Epithelial cell of proximal tubule (primary cell): ENCODE measurements at places on chromosomes 1 and 21.

DNA sequence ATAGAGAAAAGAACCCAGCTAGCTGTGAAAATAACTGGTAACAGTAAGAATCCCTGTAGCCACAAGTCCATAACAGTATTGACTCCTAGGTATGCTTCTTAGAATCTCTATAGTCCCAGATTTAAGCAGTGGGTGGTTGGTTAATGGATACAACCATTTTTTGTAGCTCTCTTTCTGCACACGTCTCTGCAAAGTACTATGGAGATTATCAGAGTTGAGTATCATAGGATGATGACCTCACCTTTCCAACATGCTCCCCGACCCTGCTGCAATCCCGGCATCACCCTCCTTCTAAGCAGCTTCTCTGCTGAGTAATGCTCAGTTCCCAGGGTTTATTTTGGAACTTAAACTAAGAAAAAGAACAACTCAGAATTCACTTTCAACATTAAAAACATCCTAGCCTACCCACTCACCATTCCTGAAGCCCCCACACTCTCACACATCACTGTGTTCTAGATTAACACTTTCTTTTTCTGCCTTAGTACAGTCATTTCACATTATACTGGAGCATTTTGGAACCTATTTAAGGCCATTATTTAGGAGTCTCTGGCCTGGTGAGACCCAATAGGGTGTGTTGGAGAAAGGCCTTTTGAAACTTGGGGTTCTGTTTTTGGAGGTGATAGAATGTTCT, 2.7 kb downstream of the MLLT11 start:
- no peak for DNase-seq

DNA sequence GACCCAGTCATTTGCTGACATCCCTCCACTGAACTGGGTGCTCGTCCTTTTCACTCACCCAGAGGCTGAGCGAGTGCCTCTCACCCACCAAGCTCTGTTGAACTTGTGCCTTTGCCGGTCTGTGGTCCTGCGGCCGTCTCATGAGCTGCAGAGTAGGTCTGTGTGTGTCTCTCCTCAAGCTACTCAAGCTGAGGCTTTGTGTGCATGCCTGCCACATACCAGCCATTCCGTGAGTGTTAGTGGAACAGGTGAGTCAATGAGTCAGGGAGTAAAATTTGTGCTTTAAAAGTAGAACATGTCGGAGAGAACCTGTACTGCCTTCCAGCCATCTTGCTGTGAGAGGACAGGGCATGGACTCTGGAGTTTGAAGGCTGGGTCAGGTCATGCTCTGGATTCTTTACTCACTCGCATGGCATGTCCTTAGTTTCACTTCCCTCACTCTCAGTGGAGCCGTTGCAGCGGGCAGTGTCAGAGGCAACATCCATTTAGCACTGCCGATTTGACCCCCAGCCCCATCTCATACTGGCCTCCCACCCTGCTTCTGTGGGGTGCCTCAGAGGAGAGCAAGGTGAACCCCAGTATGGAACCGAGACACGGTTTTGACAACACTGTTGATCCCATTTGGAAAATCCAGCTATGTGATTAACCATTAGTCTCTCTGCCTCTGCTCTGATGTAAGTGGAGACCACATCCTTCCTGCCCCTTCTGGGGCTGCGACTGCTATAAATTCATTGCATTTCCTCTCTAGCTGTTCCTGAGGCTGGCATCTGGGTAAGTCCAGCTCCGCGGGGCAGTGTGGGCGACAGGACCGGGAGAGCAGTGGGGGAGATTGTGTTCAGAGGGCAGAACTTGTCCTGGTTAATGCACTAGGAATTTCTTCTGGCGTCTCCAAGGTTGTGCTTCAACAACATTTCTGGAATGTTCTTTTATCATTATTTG, at the start of gene NLRP3:
Gene NLRP3, plus strand, starts transcription at position 751 of the 939 bp plus-strand sequence. CDS start 2,628 bp downstream, outside the sequence.
- peak; percentile 16 for DNase-seq

GRCh38 chr1:145906954-145907753, 2.7 kb downstream of the ITGA10 start:
- DNase-seq = no peak

- no peak for DNase-seq
These were observed 36.3 kb upstream of the AHCYL1 start for GRCh38 chr1:109948285-109948630.

GRCh38 chr21:34880401-34880800, 168.7 kb downstream of the RUNX1 start:
- no peak for DNase-seq

GRCh38 chr1:43472087-43472462, 18.3 kb upstream of the HYI start:
- no peak for DNase-seq

DNA sequence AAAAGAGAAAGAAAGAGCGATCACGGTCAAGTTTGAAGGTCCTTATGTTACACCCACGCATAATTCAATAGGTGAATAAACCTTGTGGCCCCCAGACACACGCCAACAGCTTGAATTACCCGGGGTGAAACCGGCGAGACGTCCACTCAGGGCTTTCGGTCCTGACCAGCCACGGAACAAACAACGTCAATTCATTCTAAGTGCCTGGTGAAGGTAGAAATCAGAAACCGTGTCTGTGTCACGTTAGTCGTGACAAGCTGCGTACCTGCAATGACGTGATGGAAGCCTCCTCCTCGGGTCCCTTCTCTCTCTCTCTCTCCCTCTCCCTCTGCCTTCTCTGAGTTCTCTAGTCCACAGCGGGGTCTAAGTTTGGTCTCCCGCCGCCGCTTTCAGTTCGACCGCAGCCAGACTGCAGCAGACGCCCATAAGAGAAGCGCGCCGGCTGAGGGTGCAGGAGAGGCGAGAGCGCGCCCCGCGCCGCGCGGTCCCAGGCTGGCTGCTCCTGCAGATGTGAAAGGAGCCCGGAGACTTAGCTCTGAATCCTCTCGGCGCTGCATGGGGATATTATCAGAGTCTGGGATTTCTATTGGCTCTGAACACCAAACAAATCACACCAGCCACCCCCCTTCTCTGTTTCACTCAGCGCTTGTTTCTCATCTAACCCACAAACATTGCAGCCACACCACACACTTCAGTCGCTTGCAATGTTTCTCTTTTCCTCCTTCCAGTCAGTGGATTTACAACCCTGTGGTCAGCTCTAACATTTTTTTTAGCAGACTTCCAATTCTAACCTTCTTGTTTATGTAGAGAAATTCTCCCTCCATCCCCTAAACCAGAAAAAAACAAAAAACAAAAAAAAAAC, at the start of gene GREM2:
Gene GREM2, minus strand, starts transcription at position 537 of the 862 bp plus-strand sequence. CDS start 118,680 bp downstream, outside the sequence.
- DNase-seq = peak; percentile 4

DNA sequence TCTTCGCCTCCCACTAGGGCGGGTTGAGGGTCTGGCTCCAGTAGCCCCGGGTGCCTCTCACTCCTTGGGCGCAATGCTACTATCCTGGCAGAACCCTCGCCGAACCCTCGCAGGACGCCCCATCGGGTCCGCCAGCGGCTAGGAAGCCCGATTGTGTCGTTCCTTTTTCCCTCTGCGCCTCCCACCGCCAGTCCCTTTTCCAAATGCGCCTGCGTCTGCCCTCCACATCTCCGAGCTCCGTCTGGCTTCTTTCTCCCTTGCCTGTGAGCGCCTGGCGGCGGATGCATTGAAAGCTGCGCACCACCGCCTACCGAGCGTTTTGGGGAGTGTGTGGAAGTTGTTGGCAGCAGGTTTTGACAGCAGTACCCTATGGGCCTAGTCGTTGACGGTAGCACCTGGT, 1.0 kb upstream of the DIRAS3 start:
- DNase-seq = no peak

GRCh38 chr1:8664887-8665286, 152.6 kb downstream of the RERE start:
- no peak for DNase-seq

DNA sequence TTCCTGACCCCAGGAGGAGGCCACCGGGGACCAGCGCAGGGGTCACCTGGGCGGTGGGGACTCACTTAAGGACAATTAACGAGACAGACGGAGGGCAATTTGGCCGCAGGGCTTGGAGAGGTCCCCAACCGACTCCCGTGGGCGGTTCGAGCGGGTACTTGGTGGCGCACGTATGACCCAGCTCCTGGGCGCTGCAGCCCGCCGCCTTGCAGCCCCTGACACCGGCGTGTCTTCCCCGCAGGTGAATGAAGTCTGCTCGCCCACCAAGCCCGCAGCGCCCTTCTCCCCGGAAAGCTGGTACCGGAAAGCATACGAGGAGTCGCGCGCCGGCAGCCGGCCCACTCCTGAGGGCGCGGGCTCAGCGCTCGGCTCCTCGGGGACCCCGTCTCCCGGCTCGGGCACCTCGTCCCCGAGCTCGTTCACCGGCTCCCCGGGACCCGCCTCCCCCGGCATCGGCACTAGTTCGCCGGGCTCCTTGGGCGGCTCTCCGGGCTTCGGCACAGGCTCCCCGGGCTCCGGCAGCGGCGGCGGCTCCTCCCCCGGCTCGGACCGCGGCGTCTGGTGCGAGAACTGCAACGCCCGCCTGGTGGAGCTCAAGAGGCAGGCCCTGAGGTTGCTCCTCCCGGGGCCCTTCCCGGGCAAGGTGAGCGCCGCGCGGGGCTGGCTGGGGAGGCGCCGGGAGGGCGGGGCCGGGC, 1.4 kb downstream of the KIF26B start:
- DNase-seq = no peak

- DNase-seq = no peak
These were observed 128.7 kb downstream of the RGS7 start for GRCh38 chr1:241228339-241228738.

GRCh38 chr1:232384171-232384883, 245.6 kb downstream of the SIPA1L2 start:
- DNase-seq = no peak

DNA sequence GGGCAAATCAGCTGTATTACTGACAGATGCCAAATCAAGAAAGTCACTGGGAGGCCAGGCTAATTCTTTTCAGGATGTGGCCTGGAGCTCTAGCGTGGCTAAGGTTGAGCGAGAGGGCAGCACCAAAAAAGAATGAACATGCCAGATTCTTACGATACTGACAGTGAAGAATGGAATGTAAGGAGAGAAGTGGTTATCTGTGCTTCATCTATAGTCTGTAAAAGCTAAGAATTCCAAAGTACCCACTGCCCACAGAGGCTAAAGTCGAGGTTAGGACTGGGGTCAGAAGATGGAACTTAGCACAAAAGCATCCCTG, 32.7 kb downstream of the TFAP2E start:
- no peak for DNase-seq

DNA sequence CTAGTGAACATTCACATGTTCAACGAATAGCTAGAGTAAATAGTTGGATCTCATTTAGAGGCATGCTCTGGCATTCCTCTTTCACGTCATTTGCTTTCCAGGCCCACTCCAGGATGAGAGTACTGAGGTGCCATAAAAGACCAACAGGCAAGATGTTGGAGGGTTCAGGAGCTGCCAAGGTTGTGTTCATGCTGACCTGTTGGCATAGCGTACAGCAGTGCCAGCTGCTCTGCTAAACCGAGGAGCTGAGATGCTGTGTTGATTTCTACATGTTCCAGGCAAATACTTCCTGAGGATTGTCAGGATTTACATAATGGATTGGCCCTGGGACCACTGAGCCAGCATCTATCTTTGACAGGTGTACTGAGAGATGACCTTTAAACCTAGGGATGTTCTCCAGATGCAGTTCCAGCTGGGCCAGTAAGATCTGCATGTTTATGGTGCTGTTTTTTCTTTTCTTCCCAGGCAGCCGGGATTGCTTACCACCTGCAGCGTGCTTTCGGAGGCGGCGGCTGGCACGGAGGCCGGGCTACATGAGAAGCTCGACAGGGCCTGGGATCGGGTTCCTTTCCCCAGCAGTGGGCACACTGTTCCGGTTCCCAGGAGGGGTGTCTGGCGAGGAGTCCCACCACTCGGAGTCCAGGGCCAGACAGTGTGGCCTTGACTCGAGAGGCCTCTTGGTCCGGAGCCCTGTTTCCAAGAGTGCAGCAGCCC, 66.9 kb downstream of the DISC1 start:
- no peak for DNase-seq

DNA sequence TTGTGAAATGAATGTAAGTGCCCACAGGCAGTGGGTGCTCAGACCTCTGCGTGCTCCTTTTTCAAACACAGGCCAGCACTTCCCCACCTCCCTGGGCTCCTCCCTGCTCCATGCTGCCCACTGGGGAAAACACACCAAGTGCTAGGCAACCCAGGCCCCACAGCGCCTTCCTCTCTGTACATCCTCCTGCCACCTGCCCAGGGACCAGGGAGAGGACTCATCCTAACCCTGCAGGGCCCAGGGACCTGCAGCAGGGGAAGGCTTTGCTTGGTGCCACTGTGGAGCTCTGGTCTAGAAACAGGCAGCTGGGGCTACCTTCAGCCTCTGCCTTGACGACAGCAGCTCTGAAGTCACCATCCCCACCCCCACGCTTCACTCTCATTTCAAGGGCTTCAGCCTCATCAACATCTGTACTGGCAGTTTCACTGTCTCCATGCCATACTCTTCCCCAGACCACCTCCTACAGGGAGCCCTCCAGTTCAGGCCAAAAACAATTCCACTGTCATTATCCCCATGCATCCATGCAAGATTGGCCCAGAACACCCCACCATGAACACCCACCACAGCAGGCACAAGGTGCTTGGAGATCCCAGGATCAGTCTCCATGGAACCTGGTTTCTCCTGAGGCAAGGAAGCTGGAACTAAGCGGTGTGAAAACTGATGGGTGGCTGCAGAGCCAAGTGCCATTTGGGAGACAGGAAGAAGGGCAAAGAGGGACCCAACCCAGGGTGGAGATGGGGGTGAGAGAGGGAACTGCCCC, 1.1 kb downstream of the IGSF8 start:
- DNase-seq = no peak

GRCh38 chr1:40107290-40107959, 10.4 kb upstream of the PPT1 start:
- DNase-seq = no peak

DNA sequence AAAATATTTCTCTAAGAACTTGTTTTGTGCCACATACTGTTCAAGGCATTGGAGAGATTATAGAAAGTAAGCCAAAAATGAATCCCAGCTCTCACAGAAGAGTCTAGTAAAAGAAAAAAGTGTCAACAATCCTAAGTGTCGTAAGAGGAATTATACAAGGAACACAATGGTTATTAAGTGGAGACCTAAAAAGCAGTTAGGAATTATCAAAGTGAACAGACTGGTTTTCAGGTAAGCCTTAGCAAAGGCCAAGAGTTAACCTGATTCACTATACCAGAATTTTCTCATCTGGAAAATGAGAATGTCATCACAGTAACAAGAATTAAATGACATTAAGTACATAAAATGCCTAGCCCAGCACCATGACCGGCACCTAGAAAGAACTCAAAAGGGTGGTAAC, 15.6 kb downstream of the SERBP1 start:
- no peak for DNase-seq

GRCh38 chr1:207221934-207222351, 99.5 kb upstream of the CD55 start:
- peak; percentile 16 for DNase-seq

- DNase-seq = no peak
These were observed 10.4 kb downstream of the DCAF8 start for GRCh38 chr1:160251687-160252526.

DNA sequence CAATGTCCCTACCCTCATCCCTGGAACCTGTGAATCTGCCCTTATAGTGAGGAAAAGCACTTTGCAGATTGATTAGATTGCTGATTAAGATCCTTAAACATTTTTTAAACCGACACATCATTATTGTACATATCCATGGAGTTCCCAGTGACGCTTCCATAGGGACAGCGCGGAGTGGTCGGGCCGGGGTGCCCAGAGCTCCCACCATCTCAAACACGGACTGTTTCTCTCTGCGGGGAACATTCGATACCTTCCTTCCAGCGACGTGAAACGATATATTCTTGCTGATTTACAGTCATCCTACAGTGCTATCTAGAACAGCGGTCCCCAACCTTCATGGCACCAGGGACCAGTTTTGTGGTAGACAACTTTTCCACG, 4.0 kb downstream of the KRTAP10-12 start:
- no peak for DNase-seq

GRCh38 chr1:75330624-75331023, 196.4 kb downstream of the LHX8 start:
- no peak for DNase-seq

- DNase-seq = no peak
These were observed 13.3 kb upstream of the TRAF3IP3 start for GRCh38 chr1:209742409-209743144.

- DNase-seq = no peak
These were observed 91.9 kb upstream of the SLC25A33 start for GRCh38 chr1:9447215-9447960.
